Neural crest cell (in vitro differentiated cells): ENCODE measurements at places on chromosomes 1 and 21.

DNA sequence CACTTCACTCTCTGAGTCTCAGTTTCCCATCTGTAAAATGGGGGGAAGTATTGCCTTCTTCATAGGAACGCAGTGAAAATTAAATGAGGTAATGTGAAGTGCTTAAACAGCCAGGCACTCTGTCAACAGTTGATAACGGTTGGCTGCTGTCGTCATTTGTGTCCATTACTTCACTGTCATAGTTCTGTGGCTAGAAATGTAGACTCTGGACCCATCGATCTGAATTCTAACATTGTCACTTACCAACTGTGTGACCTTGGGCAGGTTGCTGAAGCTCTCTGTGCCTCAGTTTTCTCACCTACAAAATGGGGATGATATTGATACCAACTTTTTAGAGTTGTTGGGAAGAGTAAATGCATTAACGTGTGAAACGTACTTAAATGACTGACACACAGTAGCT lies 152.6 kb downstream of the PTPRU start:
- H3K36me3 ChIP-seq, result no peaks in the 10 kb centered on the region
- H3K27me3 ChIP-seq, result peaks cover 16% of the 10 kb centered on the region
- H3K4me3 ChIP-seq, result no peak overlapping the region
- no peak for DNase-seq

- no peaks in the 10 kb centered on the region for H3K4me1 ChIP-seq
- H3K4me3 ChIP-seq, result no peak overlapping the region
- no peak overlapping the region for H3K27ac ChIP-seq
- H3K36me3 ChIP-seq, result no peaks in the 10 kb centered on the region
Observed at GRCh38 chr1:208433971-208434370, 189.8 kb upstream of the PLXNA2 start.

- peak overlapping the region; percentile 92 for H3K4me3 ChIP-seq
- H3K27me3 ChIP-seq, result no peaks in the 10 kb centered on the region
- H3K36me3 ChIP-seq, result peaks cover 8% of the 10 kb centered on the region
- DNase-seq, result peak; percentile 59
Observed at GRCh38 chr21:16279731-16280581, 550.2 kb downstream of the USP25 start.

DNA sequence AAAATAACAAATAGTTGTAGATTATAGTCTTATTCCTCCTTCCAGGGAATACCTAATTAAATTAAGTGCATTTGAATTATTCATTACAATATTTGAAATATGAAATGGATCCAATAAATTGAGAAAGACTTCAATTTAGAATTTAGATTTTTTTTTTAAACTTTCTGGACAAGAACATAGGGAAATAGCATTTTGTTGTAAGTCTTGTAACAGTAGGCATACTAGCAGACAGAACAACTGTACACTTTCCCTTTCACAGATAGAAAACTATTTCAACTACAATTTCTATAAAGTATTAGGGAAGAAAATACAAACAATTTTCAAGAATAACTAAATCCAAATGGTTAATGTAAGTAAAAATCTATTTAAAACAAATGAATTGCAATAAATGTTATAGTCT lies 577.5 kb downstream of the USP25 start:
- H3K36me3 ChIP-seq, result no peaks in the 10 kb centered on the region
- H3K4me3 ChIP-seq, result no peak overlapping the region

DNA sequence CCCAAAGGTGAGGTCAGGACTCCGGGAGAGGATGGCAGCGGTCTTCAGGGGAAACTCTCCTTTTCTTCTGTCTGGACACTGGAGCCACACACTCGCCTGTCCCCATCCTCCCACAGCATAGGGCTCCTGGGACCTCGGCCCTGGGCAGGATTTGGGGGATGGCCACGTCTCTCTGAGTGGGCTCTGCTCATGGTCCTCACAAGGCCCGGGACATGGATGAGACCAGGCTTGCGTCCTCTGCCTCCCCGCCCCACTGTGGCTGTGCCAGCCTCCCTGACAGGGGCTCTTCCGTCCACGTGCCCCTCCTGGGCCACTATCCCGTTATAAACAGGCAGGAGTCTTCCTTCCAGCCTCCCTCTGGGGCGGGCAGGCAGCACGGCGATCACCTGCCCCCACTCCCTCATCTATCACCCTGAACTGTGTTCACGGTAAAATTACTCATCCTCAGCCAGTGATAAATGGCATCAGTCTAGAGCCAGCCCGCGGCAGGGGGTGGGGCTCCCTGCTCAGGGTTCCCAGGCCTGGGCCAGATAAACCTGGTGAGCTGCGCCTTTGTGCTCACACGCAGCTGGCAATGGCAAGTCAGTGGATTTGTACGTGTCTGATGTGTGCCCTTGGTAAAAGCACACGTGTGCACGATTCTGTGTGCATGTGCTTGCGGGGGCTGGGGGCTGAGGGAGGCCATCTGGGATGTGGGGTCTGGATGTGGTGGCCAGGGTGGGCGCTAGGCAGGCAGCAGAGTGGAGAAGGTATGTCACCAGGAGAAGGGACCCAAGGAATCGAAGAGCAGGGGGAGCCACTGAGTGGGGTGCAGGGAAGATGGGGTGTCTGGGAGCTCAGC lies 12.6 kb upstream of the SAMD11 start:
- H3K36me3 ChIP-seq, result no peaks in the 10 kb centered on the region
- H3K27ac ChIP-seq, result no peak overlapping the region
- peaks cover 59% of the 10 kb centered on the region for H3K27me3 ChIP-seq

DNA sequence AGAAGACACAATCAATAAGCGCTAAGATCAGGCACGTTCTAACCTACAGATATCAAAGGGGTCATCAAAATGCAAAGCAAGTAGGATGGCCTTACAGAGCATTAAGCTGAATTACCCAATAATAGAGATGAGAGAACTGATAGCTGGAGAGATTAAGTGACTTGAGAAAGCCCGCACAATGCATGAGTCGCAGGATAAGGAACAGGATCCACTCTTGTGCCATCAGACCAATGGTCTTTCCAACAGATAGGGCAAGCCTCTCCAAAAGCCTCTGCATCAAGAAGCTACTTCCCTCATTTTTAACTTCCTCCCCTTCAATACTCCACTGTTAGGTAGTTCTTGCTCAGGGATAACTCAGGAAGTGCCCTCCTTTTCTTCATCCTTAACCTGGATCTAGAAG lies 2.6 kb downstream of the CHML start:
- H3K27ac ChIP-seq, result no peak overlapping the region
- no peaks in the 10 kb centered on the region for H3K27me3 ChIP-seq
- no peak for DNase-seq

DNA sequence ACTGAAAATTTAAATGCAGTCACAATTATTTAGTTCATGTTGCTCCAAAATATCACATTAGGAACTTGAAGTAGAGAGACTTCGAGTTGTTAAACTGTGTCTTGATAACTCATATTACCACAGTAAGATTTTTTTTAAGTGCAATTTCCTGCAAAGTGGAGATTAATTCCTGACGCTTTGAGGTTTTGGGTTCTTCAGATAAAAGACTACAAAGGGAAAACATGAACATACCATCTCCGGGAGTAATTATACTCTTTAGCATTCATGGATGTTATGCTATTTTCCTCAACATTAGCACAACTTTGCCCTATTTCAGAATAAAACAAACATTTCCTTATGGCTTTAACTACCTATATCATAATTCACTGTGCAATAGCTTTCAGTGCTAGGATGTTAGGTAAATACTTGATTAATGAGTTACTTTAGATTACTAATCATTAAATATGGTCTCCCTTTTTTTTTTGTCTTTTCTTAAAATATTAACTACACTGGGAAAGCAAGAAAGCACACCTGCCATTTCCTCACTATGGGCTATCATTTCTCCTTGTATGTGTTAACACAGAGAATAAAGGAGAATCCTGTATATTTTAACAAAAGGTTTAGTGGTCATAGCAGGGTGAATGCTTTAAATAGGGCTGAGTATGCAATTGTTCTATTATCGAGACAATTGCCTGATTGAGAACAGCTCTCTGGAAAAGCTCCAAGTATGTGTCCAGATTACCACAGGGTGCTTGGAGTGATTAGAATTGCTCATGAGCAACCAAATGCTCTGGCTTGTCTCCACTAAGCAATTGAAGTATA lies 252.5 kb upstream of the C1orf105 start:
- H3K27me3 ChIP-seq, result no peaks in the 10 kb centered on the region
- no peaks in the 10 kb centered on the region for H3K36me3 ChIP-seq
- no peaks in the 10 kb centered on the region for H3K4me1 ChIP-seq
- no peak overlapping the region for H3K27ac ChIP-seq
- H3K4me3 ChIP-seq, result no peak overlapping the region

- H3K4me1 ChIP-seq, result no peaks in the 10 kb centered on the region
- H3K36me3 ChIP-seq, result peaks cover 2% of the 10 kb centered on the region
- H3K27me3 ChIP-seq, result no peaks in the 10 kb centered on the region
- H3K27ac ChIP-seq, result no peak overlapping the region
Observed at GRCh38 chr1:80846966-80847365, 953.8 kb upstream of the ADGRL2 start.

DNA sequence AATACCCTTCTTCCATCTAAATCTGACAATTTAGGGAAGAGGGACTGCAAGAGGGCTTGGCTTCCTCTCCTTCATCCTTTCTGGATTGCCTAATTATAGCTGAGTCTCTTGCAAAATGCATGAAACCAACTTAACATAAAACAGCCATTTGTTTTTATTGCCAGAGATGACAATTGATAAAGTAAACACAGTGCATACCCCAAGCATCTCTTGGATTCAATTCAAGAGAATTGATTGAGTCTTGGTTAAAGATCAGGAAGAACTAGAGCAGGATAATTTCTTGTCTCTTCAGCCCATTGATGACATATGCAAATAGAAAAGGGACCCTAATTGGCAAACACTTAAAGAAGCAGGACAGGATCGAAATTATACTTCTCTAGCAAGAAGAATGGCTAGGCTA lies 617.1 kb upstream of the PTBP2 start:
- no peaks in the 10 kb centered on the region for H3K36me3 ChIP-seq
- no peaks in the 10 kb centered on the region for H3K4me1 ChIP-seq
- no peaks in the 10 kb centered on the region for H3K27me3 ChIP-seq
- no peak overlapping the region for H3K4me3 ChIP-seq

- no peak for DNase-seq
- H3K4me1 ChIP-seq, result peaks cover 21% of the 10 kb centered on the region
- no peaks in the 10 kb centered on the region for H3K36me3 ChIP-seq
- no peaks in the 10 kb centered on the region for H3K27me3 ChIP-seq
Observed at GRCh38 chr1:200153277-200154055, 126.0 kb downstream of the NR5A2 start.

GRCh38 chr1:211358685-211359084 lies 32.1 kb downstream of the TRAF5 start:
- DNase-seq, result no peak
- H3K4me1 ChIP-seq, result no peaks in the 10 kb centered on the region
- H3K4me3 ChIP-seq, result no peak overlapping the region
- H3K36me3 ChIP-seq, result peaks cover 8% of the 10 kb centered on the region
- H3K27ac ChIP-seq, result no peak overlapping the region

DNA sequence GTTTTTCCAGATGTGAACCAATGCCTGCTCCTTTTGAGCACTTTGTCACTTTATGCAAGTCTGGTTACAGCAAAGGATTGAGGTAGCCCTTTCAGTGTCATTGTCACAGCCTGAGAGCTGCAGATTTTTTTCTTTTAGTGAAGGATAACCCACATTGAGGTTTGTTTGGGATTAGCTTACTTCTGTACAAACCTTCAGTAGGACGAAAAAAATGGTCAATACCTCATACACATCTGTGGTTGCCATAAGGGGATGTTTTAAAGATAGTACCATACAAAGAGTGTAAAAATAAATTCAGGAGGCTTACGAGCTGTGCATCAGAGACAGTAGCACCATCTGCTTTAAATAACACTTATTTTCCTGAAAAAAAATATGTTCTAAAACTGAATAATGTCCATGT lies 566.0 kb downstream of the AJAP1 start:
- DNase-seq, result no peak
- peaks cover 10% of the 10 kb centered on the region for H3K4me1 ChIP-seq
- peaks cover 26% of the 10 kb centered on the region for H3K27me3 ChIP-seq
- H3K4me3 ChIP-seq, result no peak overlapping the region

- H3K36me3 ChIP-seq, result no peaks in the 10 kb centered on the region
- no peak for DNase-seq
- no peak overlapping the region for H3K27ac ChIP-seq
- no peaks in the 10 kb centered on the region for H3K4me1 ChIP-seq
Observed at GRCh38 chr1:51488372-51489050, 30.6 kb downstream of the EPS15 start.

- H3K27me3 ChIP-seq, result no peaks in the 10 kb centered on the region
- H3K4me3 ChIP-seq, result no peak overlapping the region
- peaks cover 8% of the 10 kb centered on the region for H3K36me3 ChIP-seq
- H3K4me1 ChIP-seq, result peaks cover 22% of the 10 kb centered on the region
Observed at GRCh38 chr1:219710529-219711194, 97.8 kb upstream of the ZC3H11B start.

GRCh38 chr1:86464819-86465218 lies 3.9 kb upstream of the CLCA1 start:
- H3K4me1 ChIP-seq, result no peaks in the 10 kb centered on the region
- peaks cover 8% of the 10 kb centered on the region for H3K27me3 ChIP-seq
- no peak overlapping the region for H3K4me3 ChIP-seq
- no peak for DNase-seq
- no peaks in the 10 kb centered on the region for H3K36me3 ChIP-seq

DNA sequence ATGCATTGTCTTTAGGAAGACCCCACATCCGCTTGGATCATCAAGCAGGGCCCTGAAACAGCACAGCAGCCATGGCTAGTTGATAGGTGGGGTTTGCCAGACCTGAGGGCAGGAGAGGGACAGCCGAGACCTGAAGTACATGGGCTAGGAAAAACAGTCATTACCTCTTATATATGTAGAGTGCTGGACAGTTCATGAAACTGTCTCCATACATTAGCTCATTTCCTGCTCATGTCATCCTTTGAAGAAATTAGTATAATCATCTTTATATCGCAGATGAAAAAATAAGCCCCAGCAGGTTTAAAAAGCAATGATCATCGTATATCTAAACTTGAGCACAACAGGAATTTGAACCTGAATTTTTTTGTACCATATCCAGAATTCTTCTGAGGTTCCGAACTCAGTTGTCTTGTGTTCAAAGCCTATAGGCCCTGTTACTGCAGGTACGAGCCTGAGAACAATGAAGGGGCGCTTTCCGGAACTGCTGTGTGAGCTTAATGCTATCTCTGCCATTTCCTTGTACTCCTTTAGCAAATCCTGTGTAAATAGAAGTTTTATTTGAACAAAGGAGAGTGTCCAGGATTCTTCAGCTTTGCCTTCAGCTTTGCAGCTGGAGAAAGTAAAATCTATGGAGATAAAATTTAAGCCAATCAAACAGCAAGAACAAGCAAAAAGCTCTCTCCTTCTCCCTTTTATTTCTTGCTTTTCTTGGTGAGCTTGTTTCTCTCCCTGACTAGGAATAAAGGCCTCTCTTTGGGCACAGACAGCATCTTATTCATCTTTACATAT lies 32.4 kb upstream of the DUSP10 start:
- DNase-seq, result no peak
- no peaks in the 10 kb centered on the region for H3K36me3 ChIP-seq
- no peak overlapping the region for H3K4me3 ChIP-seq

DNA sequence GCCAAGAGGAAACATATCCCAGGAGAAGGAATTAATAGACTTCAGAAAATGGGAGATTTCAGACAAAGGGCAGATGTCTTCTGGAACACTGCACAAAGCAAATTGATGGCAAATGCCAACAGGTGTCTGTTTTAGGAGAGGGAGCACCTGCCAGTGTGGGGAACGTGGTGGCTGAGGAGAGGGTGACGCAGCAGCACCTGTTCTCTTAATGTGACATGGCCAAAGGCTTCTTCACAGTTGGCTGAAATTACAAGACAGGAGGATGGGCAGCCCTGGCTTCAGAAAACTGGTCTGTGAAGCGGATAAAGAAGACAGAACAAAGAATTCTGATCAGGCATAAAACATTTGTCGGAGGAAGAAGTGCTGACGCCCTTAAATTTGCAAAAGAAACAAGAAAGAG lies 178.7 kb upstream of the RUNX1 start:
- H3K4me3 ChIP-seq, result no peak overlapping the region
- no peak overlapping the region for H3K27ac ChIP-seq
- no peaks in the 10 kb centered on the region for H3K36me3 ChIP-seq
- no peak for DNase-seq
- peaks cover 34% of the 10 kb centered on the region for H3K4me1 ChIP-seq
